ENCODE measurements at places on chromosomes 1 and 21.

- DNase-seq, result no peak
These were observed 173.6 kb upstream of the RAB4A start for GRCh38 chr1:229097356-229097755.

GRCh38 chr1:13771745-13772144 is 71.8 kb downstream of the PRDM2 start:
- DNase-seq, result no peak

- no peak for DNase-seq
These were observed 17.9 kb upstream of the ATP6V1G3 start for GRCh38 chr1:198558402-198558801.

DNA sequence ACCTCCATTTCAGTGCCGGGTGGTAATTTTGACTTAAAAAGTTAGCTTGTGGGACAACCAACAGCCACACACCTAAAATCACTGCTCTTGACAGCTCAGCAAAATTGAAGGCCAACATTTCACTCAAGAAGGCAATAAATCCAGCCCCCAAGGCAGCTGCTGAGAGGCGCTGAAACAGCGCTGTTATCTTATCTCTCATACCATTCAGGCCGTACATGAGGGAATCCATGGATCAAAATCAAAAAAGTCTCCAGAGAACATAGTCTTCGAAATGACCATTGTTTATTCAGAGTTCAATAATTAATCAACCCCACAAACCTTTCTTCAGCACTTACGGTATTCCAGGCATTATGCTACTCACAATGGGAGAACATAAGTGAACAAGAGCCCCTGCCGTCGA is 38.5 kb downstream of the ZBTB18 start:
- DNase-seq, result no peak

- no peak for DNase-seq
These were observed 13.9 kb downstream of the COX20 start for GRCh38 chr1:244849189-244849866.

GRCh38 chr1:162351246-162351842 is 25.3 kb downstream of the SPATA46 start:
- DNase-seq, result no peak

GRCh38 chr1:201710632-201711597 is 118.0 kb upstream of the IPO9 start:
- no peak for DNase-seq

GRCh38 chr1:180911640-180912191 is 981 bp upstream of the KIAA1614 start:
- no peak for DNase-seq

DNA sequence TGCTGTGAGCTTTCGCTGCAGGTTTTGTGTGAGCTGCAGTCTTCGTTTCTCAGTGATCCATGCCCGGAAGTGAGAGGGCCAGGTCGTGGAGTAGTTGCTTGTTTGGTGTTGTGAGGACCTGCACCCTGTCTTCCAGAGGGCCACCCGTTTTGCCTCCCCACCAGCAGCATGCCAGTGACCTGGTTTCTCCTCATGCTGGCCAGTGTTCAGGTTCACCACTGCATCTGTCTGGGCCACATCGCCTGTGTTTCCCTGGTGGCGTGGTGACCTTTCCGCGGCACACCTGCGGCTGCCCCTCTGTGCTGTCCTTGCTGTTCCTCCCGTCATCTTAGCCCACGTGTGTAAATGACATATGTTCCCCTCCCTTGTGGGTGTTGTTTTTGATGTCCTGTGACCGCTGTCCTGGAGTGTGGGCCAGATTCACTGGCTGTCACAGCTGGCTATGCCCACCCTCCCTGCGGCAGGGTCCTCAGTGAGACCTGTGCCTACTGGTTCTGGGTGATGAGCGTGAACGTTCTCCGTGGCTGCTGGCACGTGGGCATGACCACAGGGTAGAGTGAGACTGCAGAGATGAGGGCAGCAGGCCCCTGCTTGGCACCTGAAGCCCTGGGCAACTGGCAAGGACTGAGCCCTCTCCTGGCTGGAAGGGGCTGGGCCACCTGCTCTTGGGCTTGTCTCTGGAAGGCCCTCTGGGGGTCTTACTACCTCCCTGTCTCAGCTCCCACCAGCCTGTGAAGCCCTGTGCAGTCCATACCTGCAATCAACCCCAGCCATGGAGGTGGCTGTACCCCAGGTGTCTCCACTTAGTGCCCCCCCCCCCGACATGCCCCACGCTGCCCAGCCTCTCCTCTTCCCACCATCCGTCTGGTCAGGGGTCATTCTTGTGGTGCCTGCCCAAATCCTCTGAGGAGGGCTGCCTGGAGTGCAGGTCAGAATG is 7.3 kb downstream of the IBA57 start:
- no peak for DNase-seq

DNA sequence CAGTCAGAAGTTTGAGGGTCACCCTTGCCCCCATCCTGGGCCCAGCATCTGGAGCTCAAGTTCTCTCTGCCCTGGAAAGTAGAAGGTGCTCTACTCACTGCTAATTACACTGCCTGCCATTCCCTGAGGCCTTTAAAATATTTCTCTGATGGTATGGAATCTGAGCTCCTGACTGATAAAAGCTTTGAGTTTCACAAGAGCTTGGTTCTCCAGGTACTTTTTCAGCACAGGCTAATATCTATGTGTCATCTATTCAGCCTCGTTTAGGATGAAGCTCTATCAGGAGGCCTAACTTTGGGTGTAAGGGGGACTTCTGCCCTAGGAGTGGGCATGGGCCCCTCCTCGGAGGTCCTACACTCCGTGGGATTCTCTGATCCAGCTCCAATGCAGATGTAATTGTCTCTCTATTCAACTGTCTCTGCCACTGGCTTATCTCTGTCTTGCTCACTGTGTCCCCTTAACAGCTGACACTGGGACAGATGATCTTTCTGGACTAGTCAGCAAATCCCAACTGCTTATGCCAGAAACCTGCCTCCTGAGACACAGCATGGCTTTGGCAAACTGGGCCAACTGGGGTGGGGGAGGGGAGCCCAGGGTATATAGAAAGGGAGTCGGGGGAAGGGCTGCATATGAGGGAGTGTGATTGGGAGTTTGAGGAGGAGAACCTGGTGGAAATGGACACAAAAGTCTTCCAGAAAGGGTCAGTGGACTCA is 104.2 kb upstream of the GADD45A start:
- DNase-seq, result no peak

DNA sequence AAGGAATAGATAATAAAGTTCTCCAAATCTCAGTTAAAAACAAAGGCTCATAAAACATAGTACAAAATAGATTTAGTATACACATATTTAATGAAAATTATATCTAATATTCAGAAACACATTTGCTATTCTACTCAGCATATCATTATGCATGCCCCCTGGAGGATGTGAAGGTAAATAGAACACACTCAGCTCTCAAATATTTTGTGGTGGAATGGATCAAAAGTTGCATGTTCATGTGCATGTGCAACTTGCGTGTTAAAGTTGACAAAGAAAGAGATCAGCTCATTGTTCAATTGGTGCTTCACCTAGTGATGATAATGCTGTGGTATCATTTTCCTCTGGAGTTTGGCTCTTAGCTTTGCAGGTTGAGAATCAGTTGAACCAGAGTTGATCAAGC is 4.9 kb upstream of the ZNF644 start:
- DNase-seq, result peak; percentile 28

DNA sequence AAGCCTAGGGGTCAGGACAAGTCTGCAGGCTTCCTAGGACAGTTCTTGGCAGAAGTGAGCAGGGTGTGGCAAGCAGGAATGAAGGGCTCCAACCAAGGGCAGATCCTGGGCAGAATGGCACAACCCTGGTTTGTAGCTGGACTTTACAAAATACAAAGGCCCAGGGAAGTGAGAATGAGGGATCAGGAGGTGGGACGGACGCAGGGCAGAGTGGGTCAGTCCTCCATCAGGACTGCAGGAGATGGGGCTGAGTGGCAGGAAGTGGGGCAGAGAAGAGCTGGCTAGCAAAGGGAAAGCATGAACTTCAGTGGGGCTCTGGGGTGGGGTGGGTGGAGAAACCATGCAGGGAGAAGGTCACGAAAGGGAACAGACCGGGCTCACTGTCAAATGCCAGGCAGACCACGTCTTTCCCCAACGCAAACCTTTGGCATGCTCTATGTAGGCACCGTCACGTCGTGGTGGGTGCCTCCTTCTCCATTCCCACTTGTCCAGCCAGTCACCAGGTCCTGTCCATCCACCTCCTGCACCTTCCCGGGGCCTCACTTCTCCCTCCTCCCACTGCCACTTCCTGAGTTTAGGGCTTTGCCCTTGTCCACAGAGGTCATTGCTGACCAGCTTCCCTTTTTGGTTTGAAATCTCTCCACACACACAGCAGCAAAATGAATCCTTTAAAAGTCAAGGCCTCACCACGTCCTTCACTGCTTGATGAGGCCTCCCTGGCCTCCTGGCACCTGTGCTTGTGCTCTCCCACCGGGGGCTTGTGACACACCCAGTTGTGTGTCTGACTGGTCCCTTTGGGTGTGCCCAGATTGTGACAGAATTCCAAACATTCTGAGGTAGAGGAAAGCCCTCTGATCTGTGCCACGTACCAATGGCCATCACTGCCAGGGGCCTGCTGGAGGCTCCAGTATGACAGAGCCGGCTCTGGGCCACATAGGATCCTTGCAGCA is 8.7 kb upstream of the CLDN19 start:
- no peak for DNase-seq

- peak; percentile 46 for DNase-seq
These were observed 31.6 kb downstream of the ZBTB8OS start for GRCh38 chr1:32618673-32619221.

GRCh38 chr1:6263716-6264115 is 2.8 kb upstream of the GPR153 start:
- DNase-seq, result no peak

DNA sequence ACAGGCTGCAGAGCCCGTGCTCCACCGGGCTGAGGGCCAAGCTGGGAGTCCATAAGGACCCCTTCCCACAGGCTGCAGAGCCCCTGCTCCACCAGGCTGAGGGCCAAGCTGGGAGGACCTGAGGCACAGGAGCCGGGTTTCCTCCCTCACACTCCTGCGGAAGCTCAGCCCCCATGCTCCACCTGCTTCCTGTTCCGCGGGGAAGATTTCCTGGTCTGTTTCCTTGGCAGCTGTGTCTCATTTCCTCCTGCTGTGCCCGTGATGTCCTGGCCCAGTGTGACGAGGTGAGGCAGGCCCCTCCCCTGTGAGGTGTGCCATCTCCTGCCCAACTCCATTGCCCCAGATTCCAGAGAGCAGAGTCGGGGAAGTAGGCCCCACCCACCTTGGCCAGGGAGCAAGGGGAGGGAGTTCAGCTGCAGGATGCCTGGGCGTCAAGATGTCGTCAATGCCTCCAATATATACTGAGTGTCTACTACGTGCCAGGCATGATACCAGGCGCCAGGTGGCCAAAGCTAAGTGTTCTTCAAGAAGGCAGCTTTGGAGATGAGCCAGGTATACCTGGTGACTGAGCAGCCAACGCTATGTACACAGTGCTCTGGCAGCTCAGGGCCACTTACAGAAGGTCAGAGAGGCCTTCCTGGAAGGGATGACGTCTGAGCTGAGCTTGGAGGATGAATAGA is 58.8 kb downstream of the NAV1 start:
- DNase-seq, result peak; percentile 30

GRCh38 chr1:31181515-31182343 is 58.0 kb downstream of the NKAIN1 start:
- peak; percentile 59 for DNase-seq

DNA sequence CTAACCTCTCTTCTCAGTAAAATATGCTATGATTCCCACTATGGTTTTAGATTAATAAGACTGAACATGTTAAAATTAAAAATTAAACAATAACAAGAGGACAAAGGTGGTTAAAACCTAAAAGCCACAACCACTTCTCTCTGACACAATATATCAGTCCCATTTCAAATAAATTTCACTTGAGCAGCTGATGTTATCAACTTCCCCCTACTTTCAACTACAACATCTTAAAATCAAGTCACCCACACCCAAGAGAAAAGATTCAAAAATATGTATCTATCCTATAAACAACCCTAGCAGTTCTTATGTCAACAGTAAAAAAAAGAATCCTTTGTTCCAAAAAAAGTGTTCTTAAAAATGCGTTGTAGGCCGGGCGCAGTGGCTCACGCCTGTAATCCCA is 7.5 kb downstream of the PUM1 start:
- DNase-seq, result no peak

Measured in Jurkat, Clone E6-1 (cell line).